ENCODE measurements at places on chromosomes 1 and 21.

- no peak for DNase-seq
Observed at GRCh38 chr21:28699596-28700259, 292.9 kb downstream of the LTN1 start.

DNA sequence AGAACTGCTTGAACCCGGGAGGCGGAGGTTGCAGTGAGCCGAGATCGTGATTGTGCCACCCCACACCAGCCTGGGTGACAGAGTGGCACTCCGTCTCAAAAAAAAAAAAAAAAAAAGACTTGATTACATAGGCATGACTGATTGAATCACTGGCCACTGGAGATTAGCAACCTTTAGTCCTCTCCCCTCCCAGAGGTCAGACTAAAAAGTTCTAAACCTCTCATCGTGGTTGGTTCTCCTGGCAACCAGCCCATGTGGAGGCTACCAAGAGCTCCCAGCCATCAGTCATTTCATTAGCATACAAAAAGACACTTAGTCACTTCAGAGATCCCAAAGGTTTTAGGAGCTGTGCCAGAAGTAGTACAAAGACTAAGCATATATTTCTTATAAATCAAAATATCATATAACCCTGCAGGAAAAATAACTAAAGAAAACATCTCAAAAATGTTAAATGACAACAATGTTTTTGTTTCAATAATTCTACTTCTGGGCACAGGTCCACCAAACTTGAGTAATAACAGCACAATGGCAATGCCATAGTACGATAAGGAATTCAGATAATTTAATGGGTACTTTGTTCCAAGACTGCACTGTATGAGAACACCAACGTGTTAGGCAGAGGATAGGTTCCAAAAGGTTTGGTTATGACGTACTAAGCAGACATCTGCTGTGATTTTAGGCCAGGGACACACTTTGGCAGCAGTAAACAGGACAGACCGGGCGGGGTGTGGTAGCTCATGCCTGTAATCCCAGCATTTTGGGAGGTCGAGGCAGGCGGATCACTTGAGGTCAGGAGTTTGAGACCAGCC, 18.1 kb downstream of the USP48 start:
- no peak for DNase-seq

- no peak for DNase-seq
Observed at GRCh38 chr1:218304281-218305039, 19.4 kb downstream of the RRP15 start.

- DNase-seq = no peak
Observed at GRCh38 chr1:39321979-39322378, 117.5 kb downstream of the MACF1 start.

- no peak for DNase-seq
Observed at GRCh38 chr1:198970916-198971315, 332.1 kb downstream of the PTPRC start.

- DNase-seq = no peak
Observed at GRCh38 chr1:43137445-43138052, 34.5 kb downstream of the EBNA1BP2 start.

DNA sequence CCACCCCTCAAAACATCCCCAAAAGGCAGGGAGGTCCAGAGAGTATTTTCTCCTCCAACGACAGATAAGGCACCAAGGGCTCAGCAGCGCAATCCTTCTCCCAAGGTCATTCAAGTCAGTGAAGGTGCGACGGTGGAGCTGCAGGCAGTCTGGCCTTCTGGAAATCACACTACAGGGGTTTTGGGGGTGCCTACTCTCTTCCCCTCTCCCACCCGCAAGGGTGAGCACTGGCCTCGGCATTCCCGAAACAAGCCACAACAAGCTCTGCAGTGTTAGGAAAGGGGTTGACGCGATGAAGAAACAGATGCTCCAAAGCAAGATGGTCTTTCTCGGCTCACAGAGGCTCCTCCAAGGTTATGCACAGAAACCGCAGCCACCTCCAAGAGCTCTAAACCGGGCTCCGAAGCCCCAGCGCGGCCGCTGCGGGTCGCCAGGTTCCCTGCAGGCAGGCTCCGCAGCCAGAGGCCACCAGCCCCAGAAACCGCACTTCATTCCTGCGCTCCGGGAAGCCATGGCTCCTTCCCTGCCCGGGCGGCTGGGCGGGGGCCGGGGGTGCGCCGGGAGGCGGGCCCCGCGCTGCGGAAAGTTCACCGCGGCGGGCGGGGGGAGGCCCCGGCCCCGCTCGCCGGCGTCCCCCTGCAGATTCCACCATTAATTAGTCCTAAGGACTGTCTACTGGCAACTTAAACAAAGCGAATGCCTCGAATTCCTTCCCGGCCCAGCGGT, 1.1 kb downstream of the LUZP1 start:
- no peak for DNase-seq

DNA sequence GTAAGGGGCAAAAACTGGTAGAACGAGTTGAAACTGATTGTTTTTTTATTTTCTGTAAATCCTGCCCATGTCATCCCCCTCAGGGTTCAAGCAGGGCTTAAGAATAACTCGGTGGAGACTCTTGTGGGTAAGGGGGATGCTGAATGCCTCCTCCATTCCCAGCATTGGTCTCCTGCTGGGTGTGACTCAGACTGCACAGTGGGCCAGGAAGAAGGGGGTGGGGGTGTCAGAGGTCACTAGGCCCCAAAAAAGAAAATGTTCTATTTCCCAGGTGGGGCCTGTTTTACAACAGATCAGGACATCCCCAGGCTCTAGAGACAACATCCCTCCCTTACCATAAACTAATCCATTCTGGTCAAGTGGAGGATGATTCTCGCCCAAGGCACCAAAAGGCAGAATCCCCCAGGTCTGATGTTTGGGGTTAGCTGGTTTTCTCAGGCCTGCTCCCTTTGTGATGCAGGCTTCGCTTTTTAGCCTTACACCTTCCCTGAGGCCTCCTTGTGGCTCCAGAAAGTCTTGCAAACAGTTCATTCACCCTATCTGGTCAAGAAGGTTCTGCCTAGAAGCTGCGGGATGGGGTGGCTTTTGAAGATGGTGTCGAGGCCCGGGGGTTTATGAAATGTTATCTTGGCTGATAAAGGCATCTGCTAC, 10.7 kb upstream of the GRHL3 start:
- DNase-seq = no peak

- DNase-seq = no peak
Observed at GRCh38 chr1:6260433-6260934, 414 bp downstream of the GPR153 start.

GRCh38 chr21:31343680-31344480, at the start of gene TIAM1:
TIAM1 (minus strand) TSS chr21:31344261; CDS start chr21:31266972, 77,289 bp downstream.
- no peak for DNase-seq

DNA sequence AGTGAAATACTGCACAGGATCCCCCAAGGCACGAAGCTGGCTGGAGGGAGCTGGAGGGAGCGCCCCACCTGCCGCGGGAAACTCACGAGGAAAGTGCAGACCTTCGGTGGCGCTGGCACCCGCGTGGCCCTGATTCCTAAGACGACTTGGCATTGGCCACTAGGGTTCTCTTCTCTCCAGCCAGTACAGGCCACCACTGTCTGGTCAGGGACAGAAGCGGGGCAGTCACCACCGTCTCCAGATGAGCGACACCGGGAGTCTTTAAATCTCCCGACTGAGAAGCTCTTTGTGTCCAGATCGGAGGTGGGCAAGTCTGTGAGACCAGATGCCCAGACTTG, 19.2 kb upstream of the CHIA start:
- DNase-seq = no peak

GRCh38 chr1:205656236-205656635, 24.1 kb downstream of the SLC45A3 start:
- DNase-seq = no peak

- no peak for DNase-seq
Observed at GRCh38 chr1:187491082-187491720, 662.5 kb downstream of the PLA2G4A start.

GRCh38 chr1:215082532-215083382, at the start of gene KCNK2:
KCNK2 (plus strand) TSS chr1:215082737; CDS start chr1:215083386, 649 bp downstream.
- no peak for DNase-seq

DNA sequence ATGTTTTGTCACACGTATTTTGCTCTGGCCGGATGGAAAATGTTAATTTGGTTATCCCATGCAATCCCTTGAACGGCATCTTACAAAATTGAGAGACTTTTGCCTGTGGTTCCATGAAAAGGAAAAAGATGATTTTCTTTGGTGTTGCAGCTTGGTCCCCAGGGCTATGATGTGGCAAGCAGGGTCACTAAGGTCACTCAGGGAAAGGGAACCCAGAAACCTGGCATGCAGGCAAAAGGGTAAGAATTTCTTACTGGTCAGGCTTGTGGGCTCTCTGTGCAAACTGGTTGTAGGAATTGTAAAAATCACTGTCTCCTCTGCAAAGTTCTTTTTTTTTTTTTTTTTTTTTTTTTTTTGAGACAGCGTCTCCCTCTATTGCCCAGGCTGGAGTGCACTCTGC, 48.4 kb upstream of the NBPF3 start:
- DNase-seq = no peak

DNA sequence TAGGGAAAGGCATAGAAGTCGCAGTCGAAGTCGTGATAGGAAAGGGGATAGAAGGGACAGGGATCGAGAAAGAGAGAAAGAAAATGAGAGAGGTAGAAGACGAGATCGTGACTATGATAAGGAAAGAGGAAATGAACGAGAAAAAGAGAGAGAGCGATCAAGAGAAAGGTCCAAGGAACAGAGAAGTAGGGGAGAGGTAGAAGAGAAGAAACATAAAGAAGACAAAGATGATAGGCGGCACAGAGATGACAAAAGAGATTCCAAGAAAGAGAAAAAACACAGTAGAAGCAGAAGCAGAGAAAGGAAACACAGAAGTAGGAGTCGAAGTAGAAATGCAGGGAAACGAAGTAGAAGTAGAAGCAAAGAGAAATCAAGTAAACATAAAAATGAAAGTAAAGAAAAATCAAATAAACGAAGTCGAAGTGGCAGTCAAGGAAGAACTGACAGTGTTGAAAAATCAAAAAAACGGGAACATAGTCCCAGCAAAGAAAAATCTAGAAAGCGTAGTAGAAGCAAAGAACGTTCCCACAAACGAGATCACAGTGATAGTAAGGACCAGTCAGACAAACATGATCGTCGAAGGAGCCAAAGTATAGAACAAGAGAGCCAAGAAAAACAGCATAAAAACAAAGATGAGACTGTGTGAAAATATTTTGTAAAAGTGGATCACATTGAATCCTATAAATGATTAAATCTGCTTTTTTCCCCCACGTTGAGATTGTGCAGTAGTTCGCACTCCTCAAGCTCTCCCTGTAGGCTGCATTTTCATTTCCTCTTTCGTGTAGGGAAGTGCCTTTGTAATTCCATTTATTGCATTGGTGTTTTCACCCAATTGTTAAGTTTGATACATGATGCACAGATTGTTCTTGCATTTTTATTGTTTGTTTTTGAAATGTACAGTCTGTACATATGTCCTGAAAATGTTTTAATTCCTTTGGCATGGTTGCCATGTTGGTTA, 7.5 kb downstream of the PRPF38B start:
- DNase-seq = no peak

DNA sequence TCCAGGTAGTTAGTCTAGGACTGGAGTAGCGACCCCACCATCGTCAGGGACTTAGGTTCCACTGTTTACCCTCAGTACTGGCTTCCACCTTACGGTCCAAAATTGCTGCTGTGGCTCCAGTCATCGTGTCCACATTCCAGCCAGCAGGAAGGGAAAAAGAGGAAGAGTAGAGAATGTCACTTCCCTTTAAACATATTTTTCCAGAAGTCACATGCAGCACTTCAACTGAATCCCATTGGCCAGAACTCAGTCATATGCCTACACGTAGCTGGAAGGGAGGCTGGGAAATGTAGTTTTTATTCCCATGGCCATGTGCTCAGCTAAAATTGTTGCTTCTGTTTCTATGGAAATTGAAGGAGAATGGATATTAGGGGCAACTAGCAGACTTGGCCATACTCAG, 84.1 kb upstream of the SELENON start:
- DNase-seq = no peak

- peak; percentile 26 for DNase-seq
Observed at GRCh38 chr1:27097484-27097917, 57.4 kb downstream of the SLC9A1 start.

DNA sequence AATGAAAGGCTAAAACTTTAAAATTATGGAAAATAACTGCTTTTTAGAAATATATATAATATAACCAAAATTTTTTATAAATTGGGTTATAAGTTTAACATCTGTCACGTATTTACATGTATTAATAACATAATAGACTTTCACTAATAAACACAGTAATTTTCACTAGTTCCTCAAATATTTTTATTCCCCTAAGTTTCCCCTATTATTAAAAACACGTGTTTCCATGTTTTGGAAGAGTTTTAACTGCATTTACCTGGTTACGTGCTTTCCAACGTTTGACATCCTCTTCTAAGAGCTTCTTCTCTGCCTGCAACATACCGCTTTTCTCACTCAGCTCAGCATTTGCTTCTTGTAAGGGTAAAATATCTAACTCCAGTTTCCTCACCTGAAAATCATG, 34.3 kb downstream of the TPR start:
- DNase-seq = no peak

- DNase-seq = no peak
Observed at GRCh38 chr21:39703578-39703977, 41.4 kb upstream of the IGSF5 start.

DNA sequence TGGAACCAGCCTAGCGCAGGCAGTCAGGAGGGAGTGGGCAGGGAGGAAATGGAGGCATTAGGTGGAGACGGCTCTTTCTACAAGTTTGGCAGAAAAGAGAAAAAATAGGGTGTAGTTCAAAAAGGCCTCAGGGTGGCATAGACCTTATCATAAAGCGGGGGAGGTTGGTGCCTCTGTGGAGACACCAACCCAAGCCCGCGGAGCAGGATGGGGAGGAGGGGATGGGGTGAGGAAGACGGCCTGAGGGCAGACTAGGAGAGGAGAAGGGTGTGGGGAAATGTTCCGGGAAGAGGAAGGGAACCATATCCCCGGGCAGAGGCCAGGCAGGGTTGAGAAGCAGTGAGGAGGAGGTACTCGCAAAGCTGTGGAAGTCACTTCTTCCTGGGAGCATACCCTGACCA, 17.4 kb upstream of the SHE start:
- no peak for DNase-seq

DNA sequence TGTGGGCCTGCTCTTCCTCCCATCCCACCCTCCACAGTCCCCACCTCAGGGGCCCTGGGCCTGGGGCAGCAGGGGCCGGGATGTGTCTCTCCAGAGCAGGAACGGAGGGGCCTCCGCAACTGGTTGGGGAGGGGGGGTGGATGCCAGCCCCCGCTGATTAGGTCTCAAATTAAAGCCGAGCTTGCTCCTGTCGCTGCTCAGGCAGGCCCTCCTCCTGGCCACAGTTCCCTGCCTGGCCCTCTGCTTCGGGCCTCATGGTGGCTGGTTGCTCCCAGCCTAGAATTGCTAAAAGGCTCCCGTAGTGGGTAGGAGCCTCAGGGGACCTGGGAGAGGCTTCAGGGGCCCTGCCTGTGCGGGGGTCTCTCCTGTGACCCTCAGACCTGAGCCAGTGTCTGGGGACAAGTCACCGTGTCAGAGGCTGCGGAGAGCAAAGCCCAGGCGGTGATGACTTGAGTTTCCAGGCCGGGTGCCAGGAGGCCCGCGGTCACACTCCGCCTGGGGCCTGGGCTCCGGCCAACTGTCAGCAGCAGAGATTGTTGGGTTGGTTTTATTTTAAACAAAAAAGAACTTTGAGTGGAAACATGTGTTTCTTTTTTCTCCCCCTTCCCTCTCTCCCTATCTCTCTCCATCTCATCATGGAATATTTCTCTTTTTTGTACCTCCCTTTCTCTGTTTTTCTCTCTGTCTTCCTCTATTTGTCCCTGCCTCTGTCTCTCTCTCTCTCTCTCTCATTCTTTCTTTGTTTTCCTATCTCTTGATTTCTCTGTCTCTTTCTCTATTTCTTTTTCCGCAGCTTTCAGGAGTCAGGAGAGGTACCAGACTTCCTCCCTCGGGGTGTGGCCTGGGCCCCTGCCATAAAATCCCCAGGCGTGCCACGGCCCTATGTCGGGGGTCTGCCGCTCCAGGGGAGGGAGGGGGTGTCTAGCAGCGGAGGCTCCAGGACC, 20.0 kb upstream of the EPHA2 start:
- DNase-seq = no peak

- DNase-seq = no peak
Observed at GRCh38 chr1:12798911-12799310, 7.7 kb downstream of the PRAMEF1 start.

Data from stimulated activated CD8-positive, alpha-beta memory T cell treated with anti-CD3 and anti-CD28 coated beads, Interleukin-4, amount 100 ng/mL, for 1 hour (primary cell).